Cardiac ventricle fibroblast (primary cell): ENCODE measurements at places on chromosomes 7 and 10. TPM values are rescaled to one million over a fixed set of nuclear protein-coding genes. Genes with fewer than 3 reads are reported as not detected.

Gene PLXDC2
- total RNA-seq = 7.5 and 10.0 TPM in 2 replicates

Gene NUP205
- total RNA-seq = 19.0 and 33.8 TPM in 2 replicates

Gene TBL2
- total RNA-seq = 57.6 and 58.4 TPM in 2 replicates

Gene CLDN4
- total RNA-seq = not detected in 2 replicates

Gene CAMK2B
- 0.44 and 0.68 TPM in 2 replicates for total RNA-seq

Gene HSPA12A
- total RNA-seq = 3.7 and 5.2 TPM in 2 replicates
